GM04503 (cell line): ENCODE measurements at places on chromosomes 7 and 10.

DNA sequence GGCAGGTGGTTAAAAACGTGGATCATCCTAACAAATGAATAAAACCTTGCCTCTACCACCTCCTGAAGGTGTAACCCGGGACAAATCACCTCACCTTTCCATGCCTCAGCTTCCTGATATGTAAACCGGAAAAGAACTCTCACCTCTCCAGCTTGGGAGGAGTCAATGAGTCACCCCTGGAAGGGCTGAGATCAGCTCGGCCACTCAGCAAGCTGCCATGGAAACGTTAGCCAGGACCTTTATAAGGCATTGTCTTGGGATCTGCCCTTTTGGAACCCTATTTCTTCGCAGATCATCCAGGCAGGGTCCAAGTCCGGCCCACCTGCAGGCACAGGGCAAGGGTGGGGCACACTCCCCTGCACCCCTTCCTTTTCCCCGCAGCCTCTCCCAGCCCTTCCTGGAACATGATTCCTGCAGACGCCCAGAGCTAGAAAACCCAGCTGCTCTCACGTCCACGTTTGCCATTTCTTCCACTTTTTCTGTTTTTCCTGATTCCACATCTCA is 81.6 kb upstream of the PFKP start:
- no peak for DNase-seq

- DNase-seq, result no peak
Measured at GRCh38 chr7:147411096-147411495, 1179.5 kb upstream of the C7orf33 start.

DNA sequence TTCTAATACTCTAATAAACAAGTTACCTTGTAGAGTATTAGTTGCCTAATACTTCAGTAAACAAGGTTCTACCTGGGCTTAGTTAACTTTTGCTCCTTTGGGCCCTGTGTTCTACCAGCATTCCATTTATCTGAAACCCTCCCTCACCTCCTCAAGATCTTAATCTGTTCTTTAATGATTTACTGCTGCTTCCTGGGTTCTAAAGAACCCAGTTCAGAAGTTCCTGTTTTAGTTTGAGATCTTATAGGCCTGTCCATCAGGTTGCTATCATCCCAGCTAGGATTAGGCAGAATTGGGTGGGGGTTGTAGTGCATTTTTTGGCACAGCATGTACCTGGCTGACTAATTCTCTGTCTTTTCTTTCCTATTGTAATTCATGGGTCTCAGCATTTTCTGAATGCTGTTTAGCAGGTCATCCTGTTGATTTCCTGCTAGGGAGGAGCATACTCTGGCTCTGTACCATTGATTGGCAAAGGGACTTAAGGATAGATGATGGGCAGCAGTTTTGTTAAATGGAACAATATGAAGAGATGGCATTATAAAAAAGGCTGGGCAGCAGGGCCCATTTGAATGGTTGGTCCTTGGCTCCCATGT is 53.7 kb upstream of the TMEM248 start:
- DNase-seq, result no peak

DNA sequence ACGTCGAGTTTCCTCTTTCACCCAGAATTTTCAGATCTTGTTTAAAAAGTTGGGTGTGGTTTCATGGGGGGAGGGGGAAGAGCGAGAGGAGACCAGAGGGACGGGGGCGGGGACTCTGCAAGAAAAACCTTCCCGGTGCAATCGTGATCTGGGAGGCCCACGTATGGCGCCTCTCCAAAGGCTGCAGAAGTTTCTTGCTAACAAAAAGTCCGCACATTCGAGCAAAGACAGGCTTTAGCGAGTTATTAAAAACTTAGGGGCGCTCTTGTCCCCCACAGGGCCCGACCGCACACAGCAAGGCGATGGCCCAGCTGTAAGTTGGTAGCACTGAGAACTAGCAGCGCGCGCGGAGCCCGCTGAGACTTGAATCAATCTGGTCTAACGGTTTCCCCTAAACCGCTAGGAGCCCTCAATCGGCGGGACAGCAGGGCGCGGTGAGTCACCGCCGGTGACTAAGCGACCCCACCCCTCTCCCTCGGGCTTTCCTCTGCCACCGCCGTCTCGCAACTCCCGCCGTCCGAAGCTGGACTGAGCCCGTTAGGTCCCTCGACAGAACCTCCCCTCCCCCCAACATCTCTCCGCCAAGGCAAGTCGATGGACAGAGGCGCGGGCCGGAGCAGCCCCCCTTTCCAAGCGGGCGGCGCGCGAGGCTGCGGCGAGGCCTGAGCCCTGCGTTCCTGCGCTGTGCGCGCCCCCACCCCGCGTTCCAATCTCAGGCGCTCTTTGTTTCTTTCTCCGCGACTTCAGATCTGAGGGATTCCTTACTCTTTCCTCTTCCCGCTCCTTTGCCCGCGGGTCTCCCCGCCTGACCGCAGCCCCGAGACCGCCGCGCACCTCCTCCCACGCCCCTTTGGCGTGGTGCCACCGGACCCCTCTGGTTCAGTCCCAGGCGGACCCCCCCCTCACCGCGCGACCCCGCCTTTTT is at the start of gene VIM:
TSS of gene VIM (plus strand) at position 151 of the 925 bp plus-strand sequence. CDS start 1,182 bp downstream, outside the sequence.
- DNase-seq, result peak; percentile 82

DNA sequence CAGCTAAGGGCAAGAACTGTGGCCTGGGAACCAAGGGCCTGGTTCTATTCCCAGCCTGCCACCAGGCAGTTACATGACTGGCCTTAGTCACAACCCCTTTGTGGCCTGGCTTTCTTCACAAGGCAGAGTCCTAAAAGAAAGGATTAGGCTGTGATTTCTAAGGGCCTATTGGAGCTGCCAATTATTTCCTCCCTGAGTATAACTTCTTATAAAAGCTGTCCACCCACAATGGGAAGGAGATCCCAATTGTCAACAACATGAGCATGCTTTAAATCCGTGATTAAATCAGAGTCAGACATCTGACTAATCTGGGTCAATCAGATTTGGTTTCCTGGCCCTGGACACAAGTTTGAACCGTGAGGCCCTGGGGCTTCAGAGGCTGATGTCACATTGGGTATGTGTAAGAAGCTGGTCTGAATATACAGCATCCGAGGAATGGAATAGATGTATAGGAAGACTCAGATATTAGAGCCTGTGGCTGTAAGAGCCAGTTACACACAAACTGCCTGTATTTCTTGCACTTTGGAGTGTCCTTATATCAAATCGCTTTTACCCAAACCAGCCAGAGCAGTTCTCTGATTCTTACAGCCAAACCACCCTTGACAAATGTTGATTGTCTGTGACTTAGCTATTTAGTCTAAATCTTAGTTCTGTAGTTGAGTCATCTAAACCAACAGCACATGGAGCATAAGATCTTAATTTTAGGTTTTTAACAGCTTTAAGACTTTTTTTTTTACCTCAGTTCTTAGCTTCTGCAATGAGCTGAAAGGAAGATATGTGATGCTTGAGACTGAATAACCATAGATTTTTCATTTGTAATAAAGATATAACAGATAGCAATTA is 61.3 kb downstream of the ABCB4 start:
- peak; percentile 39 for DNase-seq

DNA sequence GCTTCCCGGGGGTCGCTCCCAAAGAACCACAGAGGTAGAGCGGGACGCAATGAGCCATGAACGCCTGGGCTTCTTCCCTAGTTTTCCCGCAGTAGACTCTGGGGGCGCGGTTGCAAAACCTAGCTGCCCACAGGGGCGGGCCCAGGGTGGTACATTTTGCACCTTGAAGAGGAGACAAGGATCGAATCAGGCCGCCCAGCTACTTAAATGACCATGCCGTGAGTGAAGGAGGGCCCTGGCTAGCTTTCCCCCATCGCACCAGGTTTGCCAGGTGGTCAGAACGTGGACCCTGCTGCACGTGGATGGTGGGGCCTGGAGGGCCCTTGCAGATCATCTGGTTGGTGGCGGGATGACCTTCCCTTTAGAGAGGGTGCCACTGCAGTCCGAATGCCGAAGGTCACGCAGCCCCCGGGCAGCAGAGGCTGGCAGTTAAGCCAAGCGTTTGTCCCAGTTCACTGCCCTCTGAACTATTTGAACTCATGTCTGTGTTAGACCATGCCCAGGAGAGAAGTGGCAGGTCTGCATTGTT is 604 bp upstream of the SHTN1 start:
- no peak for DNase-seq

- DNase-seq, result no peak
Measured at GRCh38 chr7:92674379-92674778, 84.2 kb upstream of the FAM133B start.

GRCh38 chr7:99504281-99504602 is 220 bp upstream of the ZKSCAN5 start:
- DNase-seq, result no peak

- DNase-seq, result no peak
Measured at GRCh38 chr10:13483073-13483472, 45.7 kb downstream of the BEND7 start.

GRCh38 chr7:131012477-131013031 is 278.5 kb upstream of the KLF14 start:
- DNase-seq, result no peak

DNA sequence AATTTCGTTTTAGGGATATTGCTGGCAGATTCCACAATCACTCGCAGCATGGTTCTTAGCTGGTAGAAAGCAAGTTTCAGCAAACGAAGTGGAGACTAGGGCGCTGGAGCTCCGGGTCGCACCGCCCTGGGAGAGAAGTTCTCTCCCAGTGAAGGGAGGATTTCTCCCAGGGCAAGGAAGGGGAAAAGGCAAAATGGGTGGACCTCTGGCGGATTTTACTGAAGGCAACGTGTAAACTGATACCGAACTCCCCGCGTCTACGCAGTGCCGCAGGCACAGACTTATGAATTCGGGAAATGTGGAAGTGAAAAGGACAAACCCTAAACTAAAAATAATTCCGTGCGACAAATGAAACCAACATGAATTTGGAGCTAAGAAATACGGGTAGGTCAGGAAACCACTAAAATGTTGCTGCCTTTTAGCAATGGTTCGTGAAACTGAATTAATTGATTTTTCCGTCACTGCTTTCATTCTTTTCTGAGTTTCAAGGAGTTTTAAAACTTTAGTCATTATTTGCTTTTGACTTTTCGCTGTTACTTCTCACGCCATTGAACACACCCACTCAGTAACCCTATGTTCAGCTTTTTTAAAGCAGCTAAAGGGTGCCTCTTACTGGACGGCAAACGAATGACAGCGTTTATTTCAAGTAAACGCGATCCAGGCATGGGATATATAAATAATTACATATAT is at the start of gene MYOF:
TSS of gene MYOF (minus strand) at position 190 of the 690 bp plus-strand sequence. CDS start at position 50, 140 bp downstream.
- peak; percentile 93 for DNase-seq

- no peak for DNase-seq
Measured at GRCh38 chr10:88477343-88478085, 105.6 kb downstream of the RNLS start.

- no peak for DNase-seq
Measured at GRCh38 chr7:136134503-136134902, 157.3 kb upstream of the MTPN start.

GRCh38 chr10:112132435-112132834 is 51.1 kb downstream of the GPAM start:
- DNase-seq, result no peak

GRCh38 chr10:96767611-96768010 is 47.3 kb upstream of the PIK3AP1 start:
- no peak for DNase-seq

- DNase-seq, result no peak
Measured at GRCh38 chr10:124509880-124510632, 48.4 kb downstream of the LHPP start.

DNA sequence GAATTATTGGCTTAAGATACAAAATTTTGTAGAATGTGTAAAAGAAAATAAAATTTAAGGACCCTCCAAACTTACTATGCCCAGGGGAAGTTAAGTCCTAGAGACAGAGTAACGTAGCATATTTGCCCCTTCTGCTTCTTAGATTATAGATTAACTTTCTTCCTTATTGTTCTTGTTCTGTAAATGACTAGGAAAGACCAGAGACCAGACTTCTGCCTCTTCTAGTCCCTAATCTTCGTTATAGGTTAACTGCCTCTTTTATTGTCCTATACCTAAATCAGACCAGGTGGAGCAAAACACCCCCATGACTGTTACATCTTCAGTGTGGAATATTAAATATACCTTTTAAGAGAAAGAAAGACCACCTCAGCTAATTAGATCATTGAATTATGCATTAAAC is 160.5 kb downstream of the PHTF2 start:
- no peak for DNase-seq

GRCh38 chr7:81014266-81014665 is 95.4 kb upstream of the SEMA3C start:
- DNase-seq, result no peak

DNA sequence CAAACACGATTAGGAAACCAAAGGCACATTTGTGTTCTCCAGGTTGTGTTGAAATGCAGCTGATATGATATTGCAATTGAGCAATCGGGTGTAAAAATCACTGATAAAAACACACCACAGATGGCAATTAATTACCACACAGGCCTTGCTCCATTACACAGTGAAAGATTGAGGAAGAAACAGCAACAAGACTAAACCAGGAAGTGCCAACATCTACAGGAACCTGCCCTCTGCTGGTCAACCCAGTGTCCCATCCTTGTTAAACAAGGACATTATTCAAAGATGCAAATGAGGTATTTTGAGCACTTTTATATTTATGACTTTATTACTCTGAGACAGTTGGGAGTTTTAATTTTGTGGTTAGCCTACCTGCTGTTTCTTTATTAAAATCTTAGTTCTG is 765.6 kb upstream of the GHITM start:
- DNase-seq, result no peak

DNA sequence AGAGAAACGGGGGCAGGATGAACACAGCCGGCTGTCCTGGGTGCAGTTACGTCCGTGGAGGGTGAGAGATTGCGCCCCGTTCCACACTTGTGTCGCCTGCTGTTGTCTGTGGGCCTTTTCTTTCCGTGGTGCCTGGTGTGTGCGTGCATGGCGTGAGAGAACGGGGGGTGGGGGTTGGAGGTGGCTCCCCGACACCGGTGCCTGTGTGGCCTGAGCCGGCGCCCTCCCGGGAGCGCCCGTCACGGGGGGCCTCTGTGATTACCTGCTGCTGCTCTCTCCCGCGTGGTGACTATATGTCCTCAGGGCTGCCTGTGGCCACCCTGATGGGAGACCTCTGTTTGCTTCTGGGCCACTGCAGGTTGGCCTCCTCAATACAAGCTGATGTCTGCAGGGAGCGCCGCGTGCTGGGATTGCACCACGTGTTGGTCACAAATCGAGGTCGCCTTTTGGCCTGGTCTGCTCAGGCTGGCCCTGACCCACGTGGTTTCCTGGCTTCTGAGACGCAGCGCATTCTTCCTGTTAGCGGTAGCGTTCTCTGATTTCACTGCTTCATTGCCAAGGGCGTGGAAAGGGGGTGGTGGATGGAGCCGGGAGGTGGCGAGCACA is 10.9 kb upstream of the AP5Z1 start:
- no peak for DNase-seq

- no peak for DNase-seq
Measured at GRCh38 chr10:78802431-78802830, 266.3 kb upstream of the ZMIZ1 start.
